Testis (tissue), 5 donors: ENCODE measurements at places on chromosomes 6 and 20. TPM values are rescaled to one million over a fixed set of nuclear protein-coding genes. Genes with fewer than 3 reads are reported as not detected.

TRIM31 gene
- 0.50 TPM for total RNA-seq

DNA sequence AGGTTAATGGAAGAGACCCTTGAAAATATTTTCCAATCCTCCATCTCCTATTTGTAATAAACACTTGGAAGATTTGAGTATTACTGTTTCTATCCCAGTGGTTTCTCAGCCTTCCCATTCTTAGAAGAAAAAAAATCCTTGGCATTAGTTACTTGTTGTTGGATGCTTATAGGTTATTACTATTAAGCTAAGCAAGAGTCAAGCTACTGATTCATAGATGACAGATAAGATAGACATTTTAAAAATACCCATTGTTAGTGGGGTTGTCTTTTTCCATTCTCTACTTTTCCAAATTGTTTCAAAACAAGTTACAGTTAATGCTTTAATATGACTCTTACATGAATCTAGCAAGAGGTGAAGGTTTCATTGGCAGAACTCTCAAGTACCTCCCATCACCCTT, 158.5 kb downstream of the HIVEP2 start:
- no peaks in the 10 kb centered on the region for H3K4me1 ChIP-seq
- no peaks in the 10 kb centered on the region for H3K36me3 ChIP-seq
- H3K4me3 ChIP-seq, result no peak overlapping the region
- H3K27me3 ChIP-seq, result no peaks in the 10 kb centered on the region
- DNase-seq, result no peak
- no peak overlapping the region for H3K27ac ChIP-seq

- no peak overlapping the region for H3K27ac ChIP-seq
- H3K36me3 ChIP-seq, result no peaks in the 10 kb centered on the region
- H3K27me3 ChIP-seq, result no peaks in the 10 kb centered on the region
Measured at GRCh38 chr6:34350137-34350933, 42.1 kb downstream of the NUDT3 start.

CD40 gene
- total RNA-seq, result 5.0 TPM

POM121L2 gene
- 4.2 TPM for total RNA-seq

REM1 gene
- 1.9 TPM for total RNA-seq

HLA-DQB1 gene
- 1.7 TPM for total RNA-seq

MAS1 gene
- total RNA-seq, result 0.19 TPM

- H3K36me3 ChIP-seq, result no peaks in the 10 kb centered on the region
- H3K4me1 ChIP-seq, result peaks cover 12% of the 10 kb centered on the region
- DNase-seq, result no peak
- peak overlapping the region; percentile 87 for H3K27ac ChIP-seq
- H3K27me3 ChIP-seq, result no peaks in the 10 kb centered on the region
Measured at GRCh38 chr20:58145506-58146080, 82.9 kb downstream of the ANKRD60 start.

PLAGL1 gene
- 16.2 TPM for total RNA-seq

ADGRF4 gene
- 0.31 TPM for total RNA-seq

DNA sequence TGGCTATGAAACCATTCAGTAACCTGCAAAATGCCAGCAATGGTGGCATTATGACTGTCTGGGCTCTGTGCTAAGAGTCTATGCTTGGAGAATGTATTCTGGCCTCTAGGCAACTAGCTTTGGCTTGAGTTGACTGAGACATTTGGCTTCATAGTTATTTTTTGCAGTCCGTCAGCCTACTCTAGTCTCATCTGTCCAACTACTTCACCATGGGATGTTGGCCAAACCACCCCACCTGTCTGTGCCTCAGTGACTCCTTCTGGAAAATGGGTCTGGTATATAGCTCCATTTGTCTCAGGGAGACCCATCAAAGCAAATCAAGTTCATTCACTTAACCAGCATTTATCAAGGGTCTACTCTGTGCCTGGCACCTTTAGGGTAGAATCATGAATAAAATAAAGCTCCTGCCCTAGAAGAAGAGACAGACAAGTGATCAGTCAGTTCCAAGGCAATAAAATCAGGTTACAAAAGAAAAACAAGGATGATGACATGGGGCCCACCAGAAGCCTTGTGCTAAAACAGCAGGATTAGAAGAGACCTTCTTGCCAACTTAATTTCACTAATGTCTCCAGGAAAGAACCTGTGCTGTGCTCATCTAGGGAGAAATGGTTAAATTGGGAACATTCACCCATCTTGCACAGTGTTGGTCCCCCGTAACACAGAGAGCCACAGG, 102.4 kb upstream of the ARMC2 start:
- no peak overlapping the region for H3K27ac ChIP-seq
- H3K4me1 ChIP-seq, result peaks cover 16% of the 10 kb centered on the region
- no peak overlapping the region for H3K4me3 ChIP-seq
- no peaks in the 10 kb centered on the region for H3K36me3 ChIP-seq

DPPA5 gene
- 2.3 TPM for total RNA-seq

DNA sequence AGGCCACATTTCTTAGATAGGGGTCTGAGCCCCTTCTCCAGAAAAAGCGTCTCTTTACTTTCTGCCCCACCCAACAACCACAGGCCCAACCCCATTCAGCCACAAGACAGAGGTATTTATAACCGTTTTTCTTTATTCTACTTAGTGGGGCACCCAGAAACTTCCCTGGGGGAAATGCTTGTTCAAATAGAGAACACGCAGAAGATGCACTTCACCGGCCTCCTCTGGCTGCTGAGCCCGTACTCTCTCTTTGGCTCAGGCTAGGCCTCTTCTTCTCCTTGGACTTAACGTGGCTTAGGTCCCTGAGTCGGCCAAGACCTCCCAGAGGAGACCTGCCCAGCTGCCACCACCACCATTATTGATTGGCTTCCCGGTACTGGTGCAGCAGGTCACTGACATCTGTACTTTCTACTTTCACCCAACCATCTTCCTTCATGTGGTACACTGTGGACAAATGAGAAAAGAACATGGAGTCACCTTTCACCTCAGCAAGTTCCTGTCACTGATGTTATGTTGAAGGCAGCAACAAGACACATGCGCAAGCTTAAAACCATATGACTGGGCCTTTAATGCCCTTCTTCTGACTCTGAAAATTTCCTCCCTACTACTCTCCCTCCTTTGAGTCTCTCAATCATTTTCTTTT, 2.2 kb upstream of the TAP2 start:
- DNase-seq, result no peak
- H3K36me3 ChIP-seq, result no peaks in the 10 kb centered on the region
- no peak overlapping the region for H3K4me3 ChIP-seq
- H3K27me3 ChIP-seq, result no peaks in the 10 kb centered on the region
- H3K4me1 ChIP-seq, result peaks cover 22% of the 10 kb centered on the region

- H3K27me3 ChIP-seq, result no peaks in the 10 kb centered on the region
- no peak overlapping the region for H3K4me3 ChIP-seq
Measured at GRCh38 chr6:166751051-166751595, 124.1 kb upstream of the RPS6KA2 start.

OR2W1 gene
- total RNA-seq, result not detected

DNA sequence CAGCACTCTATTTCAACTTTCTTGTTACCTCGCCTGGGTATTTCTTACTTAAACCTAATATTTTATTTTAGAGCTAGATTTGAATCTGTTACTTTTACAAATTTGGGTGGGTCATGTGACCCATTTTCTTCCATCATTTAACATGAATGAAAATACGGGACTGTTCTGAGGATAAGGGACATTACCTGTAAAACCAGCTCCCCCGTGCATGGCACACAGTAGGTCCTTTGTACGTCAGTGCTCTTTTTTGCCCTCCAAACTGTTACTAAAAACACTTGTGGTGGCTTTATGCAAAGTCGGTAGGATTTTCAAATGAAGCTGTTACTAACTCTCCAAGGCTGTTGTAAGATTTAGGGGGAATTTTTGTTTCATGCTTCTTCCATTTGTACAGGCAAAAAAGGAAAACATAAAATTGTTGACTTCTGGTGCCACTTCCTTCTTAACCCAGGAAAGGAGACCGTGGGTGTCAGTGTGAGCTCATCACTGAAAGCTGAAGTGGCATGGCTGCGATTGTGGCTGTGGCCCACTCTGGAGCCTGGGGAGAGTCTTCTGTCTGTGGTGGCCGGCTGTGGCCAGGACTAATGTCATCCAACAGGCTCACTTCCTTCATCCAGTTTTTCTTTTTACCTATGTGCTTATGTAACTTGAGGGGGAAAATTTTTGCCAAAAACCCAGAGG, 40.2 kb upstream of the PXDC1 start:
- peaks cover 5% of the 10 kb centered on the region for H3K4me1 ChIP-seq
- H3K27me3 ChIP-seq, result no peaks in the 10 kb centered on the region
- H3K27ac ChIP-seq, result no peak overlapping the region
- DNase-seq, result no peak
- no peak overlapping the region for H3K4me3 ChIP-seq

SYCP2L gene
- total RNA-seq, result 8.7 TPM

BPIFB3 gene
- total RNA-seq, result 0.47 TPM

DNA sequence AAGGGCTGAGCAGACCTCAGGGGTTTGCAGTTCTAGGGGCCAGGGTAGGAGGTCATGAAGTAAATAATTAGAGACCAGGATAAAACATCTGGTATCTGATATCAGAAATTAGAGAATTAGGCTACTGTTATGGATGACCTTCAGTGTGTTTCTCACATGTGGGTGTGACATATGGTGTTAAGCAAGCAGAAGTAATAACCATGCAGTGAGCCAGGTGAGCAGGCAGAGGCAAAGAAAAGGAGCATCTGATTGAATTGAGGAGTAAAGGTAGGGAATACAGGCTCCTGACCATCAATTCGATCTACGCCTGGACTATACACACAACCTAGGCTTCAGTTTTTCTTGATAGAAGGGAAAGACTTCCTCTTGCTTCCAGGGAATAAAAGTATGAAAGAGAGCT, 34.7 kb upstream of the MAP3K7 start:
- no peak overlapping the region for H3K27ac ChIP-seq
- H3K27me3 ChIP-seq, result no peaks in the 10 kb centered on the region
- H3K4me1 ChIP-seq, result no peaks in the 10 kb centered on the region
- no peak overlapping the region for H3K4me3 ChIP-seq
- no peaks in the 10 kb centered on the region for H3K36me3 ChIP-seq

DNA sequence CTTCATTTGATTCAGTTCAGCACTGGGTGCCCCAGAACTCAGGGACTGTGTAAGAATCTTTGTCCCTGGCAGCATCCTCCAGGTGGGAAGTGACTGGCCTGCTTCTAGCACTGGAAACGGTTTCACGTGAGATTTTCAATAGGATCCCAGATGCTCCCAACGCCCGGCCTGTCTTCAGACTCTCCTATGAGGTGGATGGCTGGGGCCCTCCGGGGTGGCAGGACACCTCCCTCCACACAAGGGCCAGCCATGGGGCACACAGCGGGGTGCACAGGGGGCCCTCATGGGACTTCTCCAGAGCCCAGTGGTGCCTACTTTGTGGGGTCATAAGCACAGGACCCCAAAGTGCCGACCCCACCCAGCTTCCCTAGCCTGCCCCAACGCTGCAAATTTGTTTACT, 72.8 kb downstream of the SMOC2 start:
- H3K4me1 ChIP-seq, result peaks cover 19% of the 10 kb centered on the region
- peak overlapping the region; percentile 67 for H3K27ac ChIP-seq
- H3K27me3 ChIP-seq, result no peaks in the 10 kb centered on the region
